ENCODE measurements at places on chromosomes 11 and 22. TPM values are rescaled to one million over a fixed set of nuclear protein-coding genes. Genes with fewer than 3 reads are reported as not detected.

The OR4C12 gene
- not detected for polyA plus RNA-seq

The CTSW gene
- not detected for polyA plus RNA-seq

DNA sequence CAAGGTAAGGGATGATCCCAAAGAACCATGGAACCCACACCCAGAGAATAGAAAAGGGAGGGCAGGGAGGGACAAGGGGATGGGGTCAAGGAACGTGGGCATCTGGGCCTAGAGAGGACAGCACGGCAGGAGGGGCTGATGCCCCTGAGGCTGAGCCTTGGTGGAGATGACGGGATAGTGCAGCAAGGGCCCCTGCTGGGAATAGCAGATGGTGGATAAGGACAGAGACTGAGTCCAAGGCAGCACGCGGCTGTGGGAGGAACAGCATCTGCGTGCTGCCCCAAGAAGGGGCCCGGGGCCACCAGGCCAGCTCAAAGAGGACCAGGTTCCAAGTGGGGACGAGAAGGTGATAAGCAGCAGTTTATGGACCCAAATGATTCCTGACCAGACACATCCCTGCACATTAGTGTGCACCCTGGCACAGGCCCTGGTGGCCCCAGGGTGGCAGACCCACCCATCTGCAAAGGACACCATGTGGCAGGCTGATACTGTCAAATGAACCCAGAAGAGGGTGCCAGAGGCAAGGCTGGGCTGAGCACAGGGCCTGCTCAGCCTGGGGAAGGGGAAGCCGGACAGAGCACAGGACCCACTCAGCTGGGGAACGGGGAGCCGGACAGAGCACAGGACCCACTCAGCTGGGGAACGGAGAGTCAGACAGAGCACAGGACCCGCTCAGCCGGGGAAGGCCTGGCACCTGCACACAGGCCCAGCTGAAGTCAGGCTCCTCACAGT is 12.8 kb upstream of the TESMIN start:
- no peak for DNase-seq

DNA sequence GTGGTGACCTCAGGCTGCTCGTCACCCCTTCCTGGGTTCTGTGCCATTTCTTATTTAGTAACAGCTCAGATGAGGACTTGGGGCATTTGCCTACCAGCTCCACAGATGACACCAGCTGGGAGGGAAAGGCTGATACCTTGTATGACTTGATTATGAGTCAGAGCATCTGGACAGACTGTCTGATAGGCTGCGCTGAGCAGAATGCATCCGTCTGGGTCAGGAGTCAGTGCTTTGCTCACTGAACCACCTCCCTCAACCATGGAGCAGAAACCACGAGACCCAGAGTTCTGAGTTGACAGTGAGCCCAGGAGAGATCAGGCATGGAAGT is 6.8 kb downstream of the ST14 start:
- peak; percentile 92 for DNase-seq

- no peak for DNase-seq
Measured at GRCh38 chr22:20457506-20458240, 20.0 kb upstream of the SCARF2 start.

- DNase-seq = no peak
Measured at GRCh38 chr11:117933475-117933874, 4.3 kb upstream of the TMPRSS13 start.

Measured in keratinocyte (primary cell).